NCI-H1930 (cell line): ENCODE measurements at places on chromosomes 16 and 17.

DNA sequence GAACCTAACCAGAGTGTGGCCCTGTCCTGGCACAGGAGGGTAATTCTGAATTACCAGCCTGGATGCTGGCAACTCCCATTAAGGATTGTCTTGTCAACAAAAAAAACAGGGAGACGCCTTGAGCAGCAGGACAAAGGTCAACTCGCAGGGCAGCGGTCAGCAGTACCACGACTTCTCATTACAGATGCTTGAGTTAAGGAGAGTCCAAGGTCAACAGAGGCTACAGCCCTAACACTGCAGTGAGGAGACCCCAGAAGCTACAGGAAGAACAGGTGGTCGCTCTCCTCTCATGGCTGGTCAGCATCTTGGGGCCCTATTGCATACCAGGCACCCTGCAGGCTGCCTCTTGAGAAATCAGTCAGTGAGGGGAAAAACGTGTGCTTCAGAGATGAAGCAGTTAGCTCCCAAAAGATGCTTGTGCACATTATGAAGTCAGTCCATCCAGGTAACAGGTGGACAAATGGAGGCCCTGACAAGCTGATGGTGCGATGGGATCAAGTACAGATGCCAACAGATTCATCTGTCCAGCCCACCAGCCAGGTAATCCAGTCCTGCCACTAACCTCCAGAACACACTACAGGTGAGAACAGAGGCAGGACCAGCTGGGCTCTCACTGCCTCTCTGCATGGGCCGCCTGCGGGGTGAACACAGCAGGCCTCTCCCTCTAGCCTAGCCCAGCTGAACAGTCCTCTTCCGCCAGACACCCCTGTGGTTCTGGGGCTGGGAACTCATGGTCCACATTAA is 4.2 kb downstream of the CSNK1D start:
- no peak for DNase-seq

GRCh38 chr16:57533431-57534336 is 2.7 kb downstream of the CCDC102A start:
- no peak for DNase-seq

GRCh38 chr17:81573794-81574642 is 21.9 kb upstream of the FAAP100 start:
- no peak for DNase-seq

DNA sequence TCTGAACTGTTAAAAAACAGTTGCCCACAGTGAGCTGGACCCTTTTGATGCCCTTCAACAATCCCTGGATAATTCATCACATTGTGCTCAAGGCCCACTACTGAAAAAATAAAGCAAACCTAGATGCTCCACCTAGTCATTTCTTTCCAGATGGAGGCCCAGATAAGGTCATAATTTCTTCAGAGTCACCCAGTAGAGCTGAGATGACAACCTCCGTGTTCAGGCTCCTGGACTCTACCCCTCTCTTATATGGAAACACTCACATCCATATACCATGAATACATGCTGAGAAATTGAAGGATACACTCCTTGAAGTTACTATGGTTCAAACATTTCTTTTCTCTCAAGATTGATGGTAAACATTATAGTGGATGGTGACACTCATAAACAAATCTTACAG is 2.7 kb upstream of the ABCA3 start:
- no peak for DNase-seq

GRCh38 chr16:48605518-48606110 is 4.4 kb downstream of the N4BP1 start:
- DNase-seq: no peak

DNA sequence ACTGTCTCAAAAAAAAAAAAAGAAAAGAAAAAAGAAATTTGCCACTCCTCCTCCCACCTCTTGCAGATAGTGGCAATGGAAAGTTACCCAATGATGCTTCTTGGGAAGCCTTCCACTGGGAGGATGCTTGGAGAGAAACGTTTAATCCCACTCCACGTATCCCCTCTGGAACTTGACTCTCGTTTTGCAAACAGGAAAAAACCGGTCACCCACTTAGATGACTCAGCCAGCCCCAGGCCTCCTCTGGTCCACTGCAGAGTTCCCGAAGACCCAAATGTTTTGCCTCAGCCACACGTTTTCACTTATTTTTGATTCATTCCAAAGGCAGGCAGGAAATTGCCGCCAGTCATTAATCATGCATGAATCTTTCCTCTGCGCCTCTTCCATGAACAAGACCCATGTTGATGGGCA is 9.3 kb upstream of the TNFRSF17 start:
- DNase-seq: no peak

- DNase-seq: no peak
These were observed 16.8 kb downstream of the THRA start for GRCh38 chr17:40079545-40079944.

GRCh38 chr16:48201515-48202201 is 42.4 kb upstream of the LONP2 start:
- no peak for DNase-seq

GRCh38 chr17:36743130-36743529 is 141.7 kb downstream of the MRM1 start:
- DNase-seq: no peak

DNA sequence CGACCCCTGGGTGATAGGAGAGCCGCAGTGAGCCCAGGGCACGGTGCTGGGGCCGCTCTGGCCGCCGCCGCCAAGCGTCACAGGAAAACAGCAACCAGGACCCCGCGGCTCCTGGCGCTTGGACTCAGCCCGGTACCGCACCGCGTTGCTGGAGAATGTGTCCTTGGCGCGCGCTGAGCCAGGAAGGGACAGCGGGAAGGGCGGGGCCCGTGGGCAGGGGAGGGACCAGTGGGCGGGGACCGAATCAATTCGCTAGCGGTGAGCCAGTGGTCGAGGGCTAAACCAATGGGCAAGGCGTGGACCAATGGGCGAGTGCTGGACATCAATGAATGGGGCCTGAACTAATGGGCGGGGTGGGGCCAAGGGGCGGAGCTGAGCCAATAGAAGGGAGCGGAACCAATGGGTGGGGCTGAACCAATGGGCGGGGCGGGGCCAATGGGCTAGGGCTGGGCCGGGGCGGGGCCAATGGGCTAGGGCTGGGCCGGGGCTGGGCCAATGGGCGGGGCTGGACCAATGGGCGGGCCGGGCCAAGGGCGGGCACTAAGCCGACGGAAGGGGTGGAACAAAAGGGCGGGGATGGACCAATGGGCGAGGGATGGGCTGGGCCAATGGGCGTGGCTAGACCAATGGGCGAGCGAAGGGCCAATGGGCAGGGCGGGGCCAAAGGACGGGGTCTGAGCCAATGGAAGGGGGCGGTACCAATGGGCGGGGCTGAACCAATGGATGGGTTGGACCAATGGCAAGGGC is 6.3 kb upstream of the FLYWCH1 start:
- peak; percentile 99 for DNase-seq

- DNase-seq: no peak
These were observed 6.3 kb downstream of the LMF1 start for GRCh38 chr16:964356-965035.

GRCh38 chr16:81450783-81451491 is 6.3 kb downstream of the CMIP start:
- no peak for DNase-seq

DNA sequence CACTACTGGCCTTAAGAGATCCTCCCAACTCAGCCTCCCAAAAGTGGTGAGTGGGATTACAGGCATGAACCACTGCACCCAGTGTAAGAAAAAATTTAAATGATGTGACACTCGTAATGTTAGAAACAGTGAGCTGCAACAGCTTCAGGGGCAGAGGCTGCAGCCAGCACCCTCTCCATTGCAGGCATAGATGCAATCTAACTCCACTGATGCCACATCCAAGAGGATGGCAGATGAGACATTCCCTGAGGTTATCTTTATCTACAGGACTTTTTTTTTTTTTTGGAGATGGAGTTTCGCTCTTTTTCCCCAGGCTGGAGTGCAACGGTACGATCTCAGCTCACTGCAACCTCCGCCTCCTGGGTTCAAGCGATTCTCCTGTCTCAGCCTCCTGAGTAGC is 19.9 kb downstream of the ZCCHC14 start:
- DNase-seq: no peak

DNA sequence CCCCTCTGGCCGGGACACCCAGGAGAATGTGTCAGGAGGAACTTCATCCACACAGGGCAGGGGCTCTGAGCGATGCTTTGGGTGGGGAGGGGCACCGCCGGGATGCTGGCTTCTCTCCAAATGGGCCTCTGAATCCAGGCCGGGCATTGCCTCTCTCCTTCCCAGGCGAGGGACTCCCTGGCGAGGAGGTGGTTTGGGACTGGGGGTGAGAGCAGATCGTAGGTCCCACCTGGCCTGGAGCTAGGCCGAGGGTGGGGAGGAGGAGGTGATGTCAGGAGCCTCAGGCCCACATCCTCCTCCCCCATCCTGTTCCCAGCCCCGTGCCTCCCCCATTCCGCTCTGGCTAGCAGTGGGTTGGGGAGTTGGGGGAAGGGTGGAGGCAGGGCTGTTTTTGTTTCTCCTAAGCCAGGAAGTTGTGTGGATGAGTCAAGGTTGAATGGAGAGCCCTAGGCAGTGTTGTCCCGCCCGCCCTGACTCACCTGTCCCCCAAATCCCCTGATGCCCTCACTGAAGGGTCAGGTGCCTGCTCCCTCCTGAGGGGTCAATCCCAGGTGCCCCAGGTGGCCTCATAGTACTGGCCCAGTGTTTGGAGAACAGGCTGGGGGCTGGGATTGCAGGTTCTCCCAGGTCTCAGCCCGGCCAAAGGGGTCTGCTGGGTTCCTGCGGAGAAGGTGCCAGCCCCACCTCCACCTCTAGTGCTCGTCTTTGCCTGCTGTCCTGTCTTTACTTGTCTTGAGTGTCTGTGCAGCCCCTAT is 2.8 kb downstream of the GRB7 start:
- DNase-seq: no peak

GRCh38 chr17:72134608-72135394 is 14.0 kb downstream of the SOX9 start:
- DNase-seq: no peak

- no peak for DNase-seq
These were observed 677.8 kb downstream of the TOX3 start for GRCh38 chr16:51869176-51869575.

GRCh38 chr17:80152081-80152702 is 5.3 kb upstream of the EIF4A3 start:
- DNase-seq: no peak

GRCh38 chr17:81616877-81617276 is 20.0 kb downstream of the NPLOC4 start:
- DNase-seq: no peak

DNA sequence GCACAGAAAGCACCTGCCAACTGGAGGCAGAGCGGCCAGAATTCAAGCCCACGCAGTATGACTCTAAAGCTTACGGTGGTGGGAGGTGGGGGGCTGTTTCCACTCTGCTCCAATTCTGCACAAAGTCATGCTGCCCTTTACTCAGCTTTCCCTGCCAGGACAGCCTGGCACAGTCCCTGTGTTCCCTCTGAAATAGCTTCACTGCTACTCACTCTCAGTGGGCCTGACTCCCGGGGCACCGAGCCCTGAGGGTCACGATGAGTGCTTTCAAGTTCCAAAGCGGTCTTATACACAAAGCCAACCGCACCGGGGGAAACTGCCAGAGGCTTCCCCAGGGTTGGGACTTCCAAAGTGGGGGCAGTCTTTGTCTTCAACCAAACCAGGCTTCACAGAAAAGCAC is 306.1 kb upstream of the XYLT1 start:
- no peak for DNase-seq

DNA sequence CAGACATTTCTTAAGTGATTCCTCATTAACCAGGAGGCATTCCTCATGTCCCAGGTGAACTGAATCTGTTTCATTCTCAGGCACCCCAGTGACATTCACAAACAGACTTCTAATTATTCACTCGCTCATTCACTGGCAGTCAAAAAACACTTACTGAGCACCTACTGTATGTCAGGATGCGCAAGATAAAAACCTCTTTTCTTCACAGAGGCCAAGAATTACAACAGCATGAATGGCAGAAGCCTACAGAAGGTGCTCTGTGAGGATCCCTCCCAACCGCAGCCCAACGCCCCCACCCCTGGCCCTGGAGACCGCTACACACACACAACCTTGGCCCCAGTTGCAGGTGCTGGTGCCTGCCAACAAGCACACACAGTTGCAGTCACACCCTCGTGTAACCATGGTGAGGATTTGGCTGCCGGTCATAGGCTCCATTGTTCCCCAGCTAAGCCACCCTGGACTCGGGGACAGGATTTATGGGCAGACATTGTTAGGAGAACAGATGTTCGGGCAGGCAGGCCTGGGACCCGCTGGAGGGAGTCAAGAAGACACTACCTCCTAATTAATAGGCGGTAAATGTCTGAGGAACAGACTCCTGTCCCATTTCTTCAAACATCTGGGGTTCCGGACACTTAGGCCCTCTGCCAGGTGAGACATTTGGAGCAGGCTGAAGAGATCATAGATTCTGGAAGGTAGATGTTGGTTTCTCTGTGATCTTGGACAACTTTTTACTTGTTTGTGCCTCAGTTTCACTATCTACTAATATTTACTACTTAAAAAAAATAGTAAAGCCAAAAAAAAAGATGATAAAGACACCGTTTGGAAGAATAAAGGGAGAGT is 43.2 kb downstream of the CUEDC1 start:
- peak; percentile 46 for DNase-seq

GRCh38 chr17:45267436-45268055 is 5.7 kb upstream of the SPATA32 start:
- no peak for DNase-seq

- DNase-seq: no peak
These were observed 162.8 kb upstream of the CDH11 start for GRCh38 chr16:65284626-65285025.
